ENCODE measurements at places on chromosomes 4 and X.

GRCh38 chr4:78656968-78657445 is 105.4 kb downstream of the ANXA3 start:
- no peaks in the 10 kb centered on the region for H3K27me3 ChIP-seq
- H3K36me3 ChIP-seq: no peaks in the 10 kb centered on the region
- 0 out of 2 replicates have a peak overlapping the region, but pooled peaks have one; percentile 10 for H3K27ac ChIP-seq
- no peak overlapping the region for H3K4me3 ChIP-seq

GRCh38 chr4:71348586-71348985 is 9.8 kb downstream of the SLC4A4 start:
- H3K4me3 ChIP-seq: no peak overlapping the region
- no peaks in the 10 kb centered on the region for H3K36me3 ChIP-seq
- no peak for DNase-seq
- H3K4me1 ChIP-seq: no peaks in the 10 kb centered on the region
- no peak overlapping the region for H3K27ac ChIP-seq

DNA sequence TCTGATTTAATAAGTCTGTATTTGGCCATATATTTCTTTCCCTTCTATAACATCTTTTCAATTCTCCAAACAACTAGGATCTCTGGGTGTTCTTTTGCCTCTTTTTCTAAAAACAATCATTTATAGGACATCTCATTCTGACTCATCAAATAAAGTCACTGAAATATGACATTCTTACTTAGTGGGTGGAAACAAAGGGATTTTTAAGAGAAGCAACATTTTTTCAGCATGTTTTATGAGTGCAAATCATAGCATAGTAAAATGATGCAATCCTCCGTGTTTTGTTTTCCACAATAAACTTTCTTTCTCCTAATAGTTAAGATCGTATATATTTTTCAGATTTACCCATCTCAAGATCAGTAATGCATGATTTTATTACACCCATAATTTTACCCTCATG is 179.8 kb downstream of the SPCS3 start:
- DNase-seq: peak; percentile 59
- peak overlapping the region; percentile 6 for H3K27ac ChIP-seq
- H3K4me3 ChIP-seq: no peak overlapping the region

DNA sequence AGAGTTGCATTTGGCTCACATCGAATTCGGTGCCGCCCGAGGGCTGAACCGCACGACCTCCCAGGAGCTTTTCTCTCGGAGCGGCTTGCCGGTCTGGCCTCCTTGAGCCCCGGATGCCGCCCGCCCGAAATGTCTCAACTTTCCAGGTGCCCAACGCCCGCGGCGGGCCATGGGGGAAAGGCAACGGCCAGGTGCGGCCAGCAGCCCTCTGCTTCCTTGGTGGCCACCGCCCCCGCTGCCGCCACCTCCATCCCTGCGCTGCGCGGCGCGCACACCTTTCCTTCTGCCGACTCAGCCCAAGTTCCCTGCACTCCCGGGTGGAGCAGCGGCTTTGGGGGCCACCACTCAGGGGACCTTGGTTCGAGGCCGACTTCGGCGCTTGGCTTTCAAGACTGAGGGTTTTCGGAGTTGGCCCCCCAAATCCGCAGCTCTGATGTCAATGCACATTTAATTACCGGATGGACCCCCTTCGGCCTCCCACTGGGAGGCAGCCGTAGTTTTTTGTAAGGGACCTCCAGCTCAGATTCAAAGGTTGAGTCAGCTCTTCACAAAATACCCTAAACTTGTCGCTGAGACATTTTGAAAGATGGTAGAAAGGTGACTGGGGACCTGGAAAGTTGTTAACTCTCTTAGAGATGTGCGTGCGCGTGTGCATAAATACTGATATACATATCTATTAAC is 1.1 kb downstream of the AFF2 start:
- peak overlapping the region; percentile 32 for H3K4me3 ChIP-seq
- DNase-seq: no peak
- peaks cover 16% of the 10 kb centered on the region for H3K27me3 ChIP-seq
- no peak overlapping the region for H3K27ac ChIP-seq
- no peaks in the 10 kb centered on the region for H3K4me1 ChIP-seq

DNA sequence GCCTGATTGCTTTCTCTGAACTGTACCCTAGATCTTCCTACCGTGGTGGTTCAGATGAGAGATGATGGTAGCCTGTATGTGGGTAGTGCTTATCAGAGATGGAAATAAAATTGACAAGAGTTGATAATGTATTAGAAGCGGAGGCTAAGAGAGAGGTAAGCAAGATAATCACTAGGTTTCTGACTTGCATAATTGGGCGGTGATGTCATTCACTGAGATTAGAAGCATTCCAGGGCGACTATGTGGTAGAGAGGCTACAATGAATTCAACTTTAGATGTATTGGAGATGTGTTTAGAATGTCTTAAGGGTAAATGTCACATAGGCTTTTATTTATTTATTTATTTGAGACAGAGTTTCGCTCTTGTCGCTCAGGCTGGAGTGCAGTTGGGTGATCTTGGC is 415 bp upstream of the TENM3 start:
- peaks cover 76% of the 10 kb centered on the region for H3K4me1 ChIP-seq
- peak; percentile 73 for DNase-seq
- peak overlapping the region; percentile 91 for H3K27ac ChIP-seq

DNA sequence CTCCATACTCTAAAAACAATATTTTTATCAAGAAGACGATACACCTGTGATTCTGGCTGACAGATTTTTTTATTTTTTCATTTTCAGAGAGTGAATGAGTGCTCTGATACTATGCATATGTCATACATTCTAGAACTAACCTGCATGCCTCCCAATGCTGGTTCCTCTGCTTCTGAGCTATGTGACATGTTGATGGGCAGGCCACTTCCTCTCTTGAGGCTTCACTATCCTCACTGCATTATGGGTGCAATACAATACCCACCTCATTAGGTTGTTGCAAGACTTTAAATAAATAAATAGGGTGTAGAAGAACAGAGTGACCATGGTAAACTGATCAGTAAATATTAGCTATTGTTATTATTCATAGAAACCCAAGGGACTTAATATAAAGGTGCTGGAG is 408.3 kb downstream of the HNRNPD start:
- no peak overlapping the region for H3K27ac ChIP-seq
- no peaks in the 10 kb centered on the region for H3K4me1 ChIP-seq
- no peak overlapping the region for H3K4me3 ChIP-seq
- H3K36me3 ChIP-seq: no peaks in the 10 kb centered on the region
- no peak for DNase-seq

DNA sequence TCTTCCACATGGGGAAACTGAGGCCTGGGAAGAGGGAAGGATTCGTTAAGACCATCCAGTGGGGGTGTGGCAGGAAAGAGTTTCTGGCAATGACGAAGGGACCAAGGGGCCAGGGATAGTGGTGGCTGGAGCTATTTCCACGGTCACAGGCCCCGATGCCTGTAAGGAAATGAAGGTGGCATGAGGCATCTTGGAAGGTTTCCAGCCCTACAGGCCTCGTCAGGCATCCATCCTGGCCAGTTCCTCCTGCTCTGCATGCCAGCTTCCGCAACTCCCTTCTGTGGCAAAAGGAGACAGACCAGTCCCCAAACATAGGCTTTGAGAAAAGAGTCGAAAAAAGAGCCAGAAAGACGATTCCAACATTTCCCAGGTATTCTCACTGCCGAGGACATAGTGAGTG is 9.2 kb upstream of the C4orf50 start:
- H3K27ac ChIP-seq: no peak overlapping the region
- H3K36me3 ChIP-seq: no peaks in the 10 kb centered on the region
- H3K4me3 ChIP-seq: no peak overlapping the region

DNA sequence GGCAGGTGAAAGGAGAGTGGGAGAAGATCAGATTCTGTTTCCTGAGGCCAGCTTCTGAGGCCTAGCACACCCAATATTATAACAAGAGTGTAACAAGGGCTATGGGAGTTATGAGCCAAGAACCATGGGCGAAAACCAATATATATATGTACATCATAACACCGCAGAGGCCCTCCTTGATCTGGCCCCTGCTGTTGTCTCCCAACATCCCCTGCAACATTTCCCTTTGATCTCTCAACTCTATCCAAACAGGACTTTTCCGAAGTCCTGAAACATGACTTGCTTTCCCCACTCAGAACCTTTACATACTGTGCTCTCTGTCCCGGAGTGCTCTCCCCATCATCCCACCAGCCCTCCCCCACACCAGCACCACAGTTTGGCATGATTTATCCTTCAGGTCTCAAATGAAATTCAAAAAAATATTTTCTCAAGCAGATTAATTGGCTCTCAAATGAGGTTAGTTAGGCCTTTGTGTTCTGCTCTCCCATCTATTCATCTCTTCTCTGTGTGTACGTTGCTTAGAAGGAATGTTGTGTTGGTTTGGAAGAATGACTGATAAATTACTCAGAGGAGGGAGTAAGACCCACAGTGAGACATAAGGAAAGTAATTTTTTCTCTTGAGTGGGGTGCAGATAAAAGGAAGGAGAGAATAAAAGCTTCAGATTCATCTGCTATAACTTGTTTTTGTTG is 58.1 kb upstream of the SMIM10 start:
- no peaks in the 10 kb centered on the region for H3K36me3 ChIP-seq
- peaks cover 38% of the 10 kb centered on the region for H3K4me1 ChIP-seq
- H3K4me3 ChIP-seq: no peak overlapping the region

DNA sequence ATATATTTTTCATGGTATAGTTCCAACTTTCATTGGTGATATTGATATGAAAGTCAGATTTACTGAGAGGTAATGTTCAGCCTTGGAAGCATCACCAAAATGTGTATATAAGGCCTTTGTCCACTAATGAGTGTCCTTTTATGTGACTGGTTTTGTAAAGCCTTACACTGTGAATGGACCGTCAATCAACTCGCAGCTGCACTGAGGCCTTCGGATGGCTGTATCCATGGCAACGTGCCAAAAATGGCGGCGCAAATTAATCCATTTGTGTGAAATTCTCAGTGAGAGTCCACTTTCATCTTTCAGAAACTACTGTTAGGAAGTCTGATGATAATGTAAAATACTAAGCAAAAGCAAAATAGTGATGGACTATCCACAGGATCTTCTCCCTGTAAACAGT is 131.7 kb downstream of the SPCS3 start:
- no peak for DNase-seq
- no peak overlapping the region for H3K4me3 ChIP-seq
- no peaks in the 10 kb centered on the region for H3K36me3 ChIP-seq
- no peak overlapping the region for H3K27ac ChIP-seq

- H3K36me3 ChIP-seq: no peaks in the 10 kb centered on the region
- no peak overlapping the region for H3K27ac ChIP-seq
- no peaks in the 10 kb centered on the region for H3K27me3 ChIP-seq
These were observed 131.6 kb upstream of the MED14 start for GRCh38 chrX:40866893-40867292.

DNA sequence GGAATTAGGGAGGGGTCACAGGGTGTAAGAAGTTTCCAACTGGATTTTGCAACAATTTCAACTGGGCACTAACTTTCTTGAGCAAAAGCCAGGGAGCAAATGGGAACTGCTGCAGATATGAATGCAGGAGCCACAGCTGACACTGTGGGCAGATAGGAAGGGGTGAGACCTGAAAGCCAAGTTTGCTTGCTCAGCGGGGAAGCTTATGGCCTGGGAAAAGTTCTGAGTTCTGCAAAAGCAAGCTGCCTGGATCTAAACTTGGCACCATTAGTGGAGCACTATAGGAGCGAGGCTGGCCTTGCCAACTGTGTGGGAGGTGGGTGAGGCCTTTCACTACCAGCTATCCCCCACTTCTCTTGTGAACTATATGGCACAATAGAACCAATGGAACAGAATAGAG is 11.1 kb downstream of the CYSLTR1 start:
- H3K27ac ChIP-seq: no peak overlapping the region
- no peaks in the 10 kb centered on the region for H3K4me1 ChIP-seq
- H3K4me3 ChIP-seq: no peak overlapping the region
- no peak for DNase-seq

- no peak overlapping the region for H3K27ac ChIP-seq
- DNase-seq: no peak
- H3K4me3 ChIP-seq: no peak overlapping the region
- H3K27me3 ChIP-seq: no peaks in the 10 kb centered on the region
These were observed 89.5 kb upstream of the TRPC3 start for GRCh38 chr4:122041312-122041711.

DNA sequence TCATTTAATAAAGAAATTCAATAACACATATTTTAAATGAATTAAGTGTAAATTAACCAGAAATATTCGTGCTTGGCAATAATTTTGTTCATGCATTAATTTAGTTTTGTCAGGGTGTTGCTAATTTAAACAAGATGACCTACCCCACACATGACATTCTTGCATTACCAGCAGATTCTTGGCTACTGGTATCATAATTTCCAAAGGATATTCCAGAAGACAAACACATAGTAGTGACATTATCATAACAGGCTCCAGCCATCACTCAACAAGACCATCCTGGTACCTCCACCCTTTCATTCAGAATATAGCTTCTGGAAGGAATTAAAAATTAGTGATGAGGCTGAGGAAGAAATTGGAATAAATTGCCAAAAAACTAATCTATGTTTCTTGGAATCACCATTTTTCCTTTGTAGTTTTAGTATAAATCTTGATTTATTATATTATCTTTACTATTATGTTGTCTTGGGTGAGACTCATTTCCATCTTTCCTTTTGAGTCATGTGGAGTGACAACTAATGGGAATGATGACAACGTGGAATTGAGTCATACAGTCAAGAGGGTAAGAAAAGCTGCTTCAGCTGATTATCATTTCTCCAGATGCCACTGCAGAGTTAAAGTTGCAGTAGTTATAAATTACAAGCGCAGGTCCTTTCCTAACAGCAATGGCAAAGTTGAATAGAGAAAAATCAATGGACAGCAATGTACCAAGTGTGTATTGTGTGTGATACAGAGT is 30.9 kb upstream of the HHIP start:
- DNase-seq: no peak
- no peaks in the 10 kb centered on the region for H3K27me3 ChIP-seq
- no peak overlapping the region for H3K27ac ChIP-seq
- H3K36me3 ChIP-seq: no peaks in the 10 kb centered on the region
- no peak overlapping the region for H3K4me3 ChIP-seq
- H3K4me1 ChIP-seq: no peaks in the 10 kb centered on the region

DNA sequence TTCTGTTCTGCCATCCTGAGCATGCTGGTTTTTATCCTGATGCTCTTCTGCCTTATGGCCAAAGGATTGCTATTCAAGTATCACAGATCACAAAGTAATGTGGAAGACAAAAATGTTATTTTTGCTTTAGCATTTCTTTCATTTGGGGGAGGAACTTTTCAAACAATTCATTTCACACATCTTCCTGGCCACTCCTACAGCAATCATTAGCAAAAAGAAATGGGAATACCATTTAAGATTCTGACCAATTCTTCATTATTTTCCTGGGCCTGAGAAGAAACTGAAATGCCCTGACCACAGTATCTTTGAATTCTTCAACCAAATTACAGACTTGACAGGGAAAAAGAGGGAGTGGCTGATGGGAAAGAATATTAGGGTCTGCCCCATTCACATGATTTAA is 38.0 kb upstream of the GRID2 start:
- H3K27me3 ChIP-seq: no peaks in the 10 kb centered on the region
- H3K36me3 ChIP-seq: no peaks in the 10 kb centered on the region
- no peak overlapping the region for H3K4me3 ChIP-seq
- H3K27ac ChIP-seq: no peak overlapping the region
- DNase-seq: no peak

DNA sequence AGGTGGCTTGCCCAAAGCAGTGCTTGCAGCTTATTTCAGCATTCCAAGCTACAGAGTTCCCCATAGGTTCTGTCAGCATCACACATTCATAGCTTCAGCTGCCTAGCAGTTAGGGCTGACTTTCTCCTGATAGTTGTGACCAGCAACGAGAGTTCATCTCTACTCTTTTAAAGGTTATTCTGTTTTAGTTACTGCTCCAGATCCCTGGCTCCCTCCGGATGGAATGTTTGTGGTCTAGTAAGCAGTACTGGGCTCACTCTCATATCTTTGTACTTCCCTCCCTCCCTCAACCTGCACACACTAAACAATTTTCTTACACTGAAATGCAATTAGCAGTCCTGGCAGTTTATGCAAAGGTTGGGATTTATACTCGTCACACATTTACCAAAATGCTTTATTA is 43.9 kb downstream of the PTTG2 start:
- H3K27me3 ChIP-seq: no peaks in the 10 kb centered on the region
- H3K36me3 ChIP-seq: no peaks in the 10 kb centered on the region
- peaks cover 22% of the 10 kb centered on the region for H3K4me1 ChIP-seq
- no peak overlapping the region for H3K4me3 ChIP-seq
- H3K27ac ChIP-seq: no peak overlapping the region

Measured in SJSA1 (cell line).